ENCODE measurements at places on chromosomes 16 and 17.

GRCh38 chr17:17725752-17726457 is 44.6 kb downstream of the RAI1 start:
- no peak for DNase-seq

DNA sequence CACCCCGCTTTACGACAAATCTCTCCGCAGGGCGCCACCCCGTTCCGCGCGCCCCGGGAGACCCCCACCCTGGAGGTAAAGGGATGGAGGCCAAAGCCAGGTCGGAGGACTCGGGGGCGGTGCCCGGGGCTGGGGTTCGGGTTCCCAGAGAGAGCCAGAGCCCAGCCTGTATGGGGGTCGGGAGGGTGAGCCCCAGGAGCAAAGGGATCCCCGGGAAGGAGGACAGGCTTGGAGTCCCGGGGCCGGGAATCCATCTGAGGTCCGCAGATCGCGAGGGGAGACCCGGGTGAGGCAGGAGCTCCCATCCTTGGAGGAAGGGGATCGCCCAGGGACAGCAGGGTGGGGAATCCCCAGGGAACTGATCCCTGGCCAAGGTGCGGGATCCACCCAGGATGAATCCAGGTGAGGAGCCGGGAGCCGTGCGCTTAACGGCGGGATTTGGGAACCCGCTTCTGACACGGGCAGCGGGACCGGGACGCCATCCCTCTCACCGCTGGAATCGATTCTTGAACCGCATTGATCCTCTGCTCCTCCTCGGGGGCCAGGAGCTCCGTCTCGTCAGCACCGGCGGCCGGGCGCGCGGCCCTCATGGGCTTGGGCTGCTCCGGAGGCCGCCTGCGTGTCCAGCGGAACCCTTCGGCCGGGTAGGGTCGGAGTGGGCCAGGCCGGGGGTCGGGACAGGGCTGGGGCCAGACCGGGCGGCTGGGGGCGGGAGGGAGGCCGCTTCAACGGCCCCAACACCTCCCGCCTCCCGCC is at the start of gene MMD:
MMD (minus strand) TSS at position 657 of the 756 bp plus-strand sequence; CDS start at position 517, 140 bp downstream.
- no peak for DNase-seq

DNA sequence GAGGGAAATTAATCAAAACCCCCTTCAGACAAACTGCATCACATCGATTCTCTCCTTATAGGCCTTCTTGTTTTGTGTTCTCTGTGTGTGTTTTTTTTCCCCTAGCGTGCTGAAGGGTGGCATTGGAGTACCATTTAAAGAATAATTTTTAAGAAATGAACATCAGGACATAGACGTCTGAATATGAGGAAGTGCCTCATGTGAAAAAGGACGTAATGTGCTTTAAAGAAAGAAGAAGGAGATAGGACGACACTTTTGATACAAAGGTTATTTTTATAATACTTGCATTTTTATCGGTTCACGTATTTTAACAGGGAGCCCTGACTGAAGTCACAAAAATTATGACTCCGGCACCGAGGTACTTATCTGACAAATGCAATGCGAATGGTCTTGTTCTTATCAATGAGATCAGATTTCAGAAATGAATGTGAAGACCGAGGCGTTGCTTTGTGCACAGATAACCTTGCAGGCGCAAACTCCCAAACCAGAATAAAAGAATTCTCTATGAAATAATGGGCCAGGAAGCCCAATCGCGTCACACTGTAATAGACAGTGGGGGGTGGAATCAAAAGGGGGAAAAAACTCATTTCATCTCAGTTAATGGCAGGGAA is 606.3 kb downstream of the MAF start:
- no peak for DNase-seq

DNA sequence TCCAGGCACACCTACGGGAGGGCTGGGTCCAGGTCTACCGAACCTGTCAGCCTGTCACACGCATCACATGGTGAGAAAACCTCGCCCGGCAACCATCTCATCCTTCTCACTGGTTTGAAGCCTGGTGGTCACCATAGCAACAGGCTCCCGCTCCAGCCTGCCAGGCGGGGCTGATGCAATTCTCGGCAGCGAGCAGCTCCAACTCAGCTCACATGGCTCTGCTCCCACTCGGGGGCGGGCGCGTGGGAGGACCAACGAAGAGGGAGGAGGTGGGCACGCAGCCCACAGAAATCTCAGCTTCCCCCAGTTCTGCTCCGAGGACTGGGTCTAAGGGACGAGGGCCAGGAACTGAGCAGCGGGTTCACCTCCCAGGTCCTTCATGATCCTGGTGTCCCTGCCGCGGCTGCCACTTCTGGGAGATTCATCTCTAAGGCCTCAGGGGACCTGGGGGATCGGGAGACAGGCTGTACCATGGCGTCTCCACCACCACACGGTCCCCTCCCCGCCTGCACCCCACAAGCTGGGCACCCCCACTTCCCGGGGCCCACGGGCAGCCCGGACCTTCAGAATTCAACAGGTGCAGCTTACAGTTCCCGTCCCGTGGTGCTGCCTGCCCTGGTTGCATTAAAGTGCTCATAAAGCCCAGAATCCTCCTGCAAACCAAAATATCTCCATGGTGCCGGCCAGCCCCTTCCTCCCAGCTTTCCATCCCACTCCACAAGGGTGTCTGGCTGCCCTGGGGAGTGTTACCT is 25.8 kb downstream of the ABR start:
- DNase-seq: no peak

DNA sequence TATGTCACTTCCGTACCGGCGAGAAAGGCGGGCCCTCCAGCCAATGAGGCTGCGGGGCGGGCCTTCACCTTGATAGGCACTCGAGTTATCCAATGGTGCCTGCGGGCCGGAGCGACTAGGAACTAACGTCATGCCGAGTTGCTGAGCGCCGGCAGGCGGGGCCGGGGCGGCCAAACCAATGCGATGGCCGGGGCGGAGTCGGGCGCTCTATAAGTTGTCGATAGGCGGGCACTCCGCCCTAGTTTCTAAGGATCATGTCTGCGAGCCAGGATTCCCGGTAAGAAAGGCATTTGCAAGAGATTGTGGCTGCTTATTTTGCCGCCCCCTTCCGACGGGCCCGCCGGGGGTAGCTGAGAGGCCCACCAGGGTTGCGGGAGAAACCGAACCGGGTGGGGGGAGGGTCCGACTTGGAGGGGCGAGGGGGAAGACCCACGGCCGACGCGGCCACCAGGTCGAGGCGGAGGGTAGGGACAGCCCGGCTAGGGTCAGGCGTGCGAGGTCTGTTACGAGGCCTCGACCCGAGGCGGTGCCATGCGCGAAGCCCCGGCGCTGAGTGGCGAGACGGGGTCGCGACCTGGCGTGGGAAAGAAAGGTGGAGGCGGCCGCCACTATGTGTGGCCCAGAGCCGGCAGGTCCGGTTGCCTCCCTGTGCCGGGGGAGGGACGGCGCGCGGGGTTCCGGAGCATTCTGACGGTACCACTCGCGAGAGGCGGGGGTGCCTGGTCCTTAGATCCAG is 6.7 kb upstream of the CD68 start:
- DNase-seq: peak; percentile 100

DNA sequence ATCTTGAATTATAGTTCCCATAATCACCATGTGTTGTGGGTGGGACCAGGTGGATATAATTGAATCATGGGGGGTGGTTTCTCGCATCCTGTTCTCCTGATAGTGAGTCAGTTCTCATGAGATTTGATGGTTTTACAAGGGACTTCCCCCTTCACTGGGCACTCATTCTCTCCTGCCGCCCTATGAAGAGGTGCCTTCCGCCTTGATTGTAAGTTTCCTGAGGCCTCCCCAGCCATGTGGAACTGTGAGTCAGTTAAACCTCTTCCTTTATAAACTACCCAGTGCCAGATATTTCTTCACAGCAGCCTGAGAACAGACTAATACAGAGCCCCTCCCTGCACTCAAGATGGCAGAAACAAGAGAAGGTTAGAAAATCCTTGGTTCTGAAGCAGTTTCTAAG is 26.4 kb downstream of the LDAF1 start:
- no peak for DNase-seq

DNA sequence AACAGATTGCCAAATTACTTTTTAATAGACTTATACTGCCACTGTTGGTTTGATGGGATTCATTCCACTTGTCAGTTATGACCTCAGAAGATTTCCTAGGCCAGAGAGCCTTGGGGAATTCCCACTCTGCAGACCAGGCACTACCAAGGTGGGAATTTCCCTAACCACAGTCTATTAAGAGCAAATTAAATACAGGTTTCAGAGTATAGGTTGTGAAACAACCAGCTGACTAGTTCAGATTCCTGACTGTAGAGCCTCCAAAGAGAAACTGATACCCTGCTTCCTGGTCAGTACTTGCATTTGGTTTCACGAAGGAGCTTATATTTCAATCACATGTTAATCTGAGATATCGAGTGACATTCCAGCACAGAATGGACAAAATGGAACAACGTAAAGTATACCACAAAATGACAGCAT is 186.5 kb downstream of the STX8 start:
- no peak for DNase-seq

DNA sequence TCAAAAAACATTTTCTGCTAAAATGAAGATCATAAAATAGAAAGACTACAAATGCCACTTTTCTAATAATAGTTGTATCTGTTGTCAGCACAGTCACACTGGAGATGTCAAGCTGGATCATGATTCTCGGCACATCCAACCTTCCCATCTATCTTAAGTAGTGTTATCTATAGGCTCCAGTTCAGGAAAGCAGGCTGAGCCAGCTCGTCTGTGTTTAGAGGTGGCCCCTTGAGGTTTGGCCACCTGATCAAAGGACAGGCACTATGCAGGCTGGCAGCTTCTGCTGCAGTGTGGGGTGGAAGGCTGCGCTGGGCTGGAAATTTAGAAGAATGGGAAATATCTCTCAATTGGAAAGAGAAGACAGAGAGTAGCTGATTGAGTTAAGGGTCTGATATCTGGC is 32.4 kb downstream of the SMYD4 start:
- DNase-seq: no peak

DNA sequence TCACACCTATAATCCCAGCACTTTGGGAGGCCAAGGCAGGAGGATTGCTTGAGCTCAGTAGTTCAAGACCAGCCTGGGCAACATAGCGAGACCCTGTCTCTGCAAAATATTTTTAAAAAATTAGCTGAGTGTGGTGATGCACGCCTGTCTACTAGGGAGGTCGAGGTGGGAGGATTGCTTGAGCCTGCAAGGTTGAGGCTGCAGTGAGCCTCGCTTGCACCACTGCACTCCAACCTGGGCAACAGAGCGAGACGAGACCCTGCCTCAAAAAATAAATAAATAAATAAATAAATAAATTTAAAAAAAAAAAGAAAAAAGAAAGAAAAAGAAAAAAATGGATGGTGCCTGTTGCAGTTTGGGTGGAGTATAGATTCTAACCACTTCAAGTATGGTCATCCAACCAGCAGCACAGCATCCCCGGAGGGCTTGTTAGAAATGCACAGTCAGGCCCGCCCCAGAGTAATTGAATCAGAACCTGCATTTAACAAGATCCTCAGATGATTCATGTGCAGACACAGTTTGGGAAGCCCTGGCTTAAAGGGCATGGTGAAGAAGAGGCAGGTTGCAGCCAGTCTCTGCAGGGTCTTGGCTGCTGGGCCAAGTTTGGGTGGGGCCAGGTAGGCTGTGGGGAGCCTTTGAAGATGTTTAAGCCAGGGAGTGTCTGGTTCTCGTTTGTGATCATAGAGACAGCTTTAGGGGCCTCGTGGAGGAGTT is 40.8 kb downstream of the MRC2 start:
- no peak for DNase-seq

GRCh38 chr17:29560316-29560715 is 6.5 kb downstream of the ABHD15 start:
- no peak for DNase-seq

- DNase-seq: no peak
These were observed 827 bp downstream of the CDK10 start for GRCh38 chr16:89687092-89687940.

DNA sequence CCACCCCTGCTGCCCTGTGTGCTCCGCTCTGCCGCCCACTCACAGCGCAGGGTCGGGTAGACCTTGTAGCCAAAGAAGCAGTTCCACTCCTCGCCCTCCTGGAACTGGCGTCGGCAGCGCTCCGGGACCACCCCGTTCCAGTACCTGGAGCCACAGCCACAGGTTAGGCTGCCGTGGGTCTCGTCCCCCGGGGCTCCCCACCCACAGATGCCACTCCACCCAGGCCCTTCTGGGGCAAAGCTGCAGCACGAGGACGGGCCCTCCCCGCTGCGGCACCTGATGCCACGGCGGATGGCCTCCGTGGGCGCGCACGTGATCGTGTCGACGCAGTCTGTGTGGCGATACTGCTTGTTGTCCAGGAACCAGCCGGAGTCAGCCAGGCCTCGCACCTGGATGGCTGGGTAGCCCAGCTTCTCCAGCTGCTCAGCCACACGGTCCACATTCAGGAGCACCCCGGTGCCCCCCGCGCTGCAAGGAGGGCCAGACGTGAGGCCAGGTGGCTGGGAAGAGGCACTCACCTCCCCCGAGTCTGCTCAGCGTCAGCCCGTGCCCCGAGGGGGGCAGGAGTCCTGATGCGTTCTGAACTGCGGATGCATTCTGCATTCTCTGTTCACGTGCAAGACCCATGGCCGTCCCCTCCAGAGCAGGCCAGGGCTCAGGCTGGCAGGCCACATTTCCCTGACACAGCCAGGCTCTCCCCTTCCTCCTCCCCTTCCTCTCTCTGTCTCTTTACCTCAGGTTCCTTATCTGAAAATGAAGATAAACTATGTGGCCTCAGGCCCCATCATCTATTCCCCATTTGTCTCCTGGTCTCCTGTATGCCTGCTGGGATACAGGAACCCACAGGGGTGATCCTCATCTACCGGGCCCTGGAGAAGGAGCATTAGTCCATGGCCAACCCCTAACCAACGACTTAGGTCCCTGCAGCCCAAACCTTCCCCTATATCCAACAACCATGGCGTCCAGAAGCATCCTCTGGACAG is 4.1 kb downstream of the NOTUM start:
- DNase-seq: no peak

DNA sequence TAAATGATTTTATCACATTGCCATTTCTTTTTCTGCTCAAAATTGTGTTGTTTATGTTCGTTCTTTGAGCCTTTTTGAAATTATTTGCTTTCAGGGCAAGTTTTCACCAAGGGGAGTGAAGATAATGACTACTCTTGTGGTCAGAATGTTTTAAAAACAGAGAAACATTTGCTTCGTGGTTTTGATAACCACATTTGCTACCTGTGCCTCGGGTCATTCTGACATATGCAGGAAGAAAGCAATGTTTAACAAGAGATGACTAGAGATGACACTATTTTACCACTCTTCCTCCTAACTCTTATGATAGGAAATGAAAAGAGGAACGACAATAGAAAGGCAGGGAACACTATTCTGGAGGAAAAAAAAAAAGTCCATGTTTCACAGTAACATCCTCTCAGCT is 1496.5 kb upstream of the GOT2 start:
- no peak for DNase-seq

DNA sequence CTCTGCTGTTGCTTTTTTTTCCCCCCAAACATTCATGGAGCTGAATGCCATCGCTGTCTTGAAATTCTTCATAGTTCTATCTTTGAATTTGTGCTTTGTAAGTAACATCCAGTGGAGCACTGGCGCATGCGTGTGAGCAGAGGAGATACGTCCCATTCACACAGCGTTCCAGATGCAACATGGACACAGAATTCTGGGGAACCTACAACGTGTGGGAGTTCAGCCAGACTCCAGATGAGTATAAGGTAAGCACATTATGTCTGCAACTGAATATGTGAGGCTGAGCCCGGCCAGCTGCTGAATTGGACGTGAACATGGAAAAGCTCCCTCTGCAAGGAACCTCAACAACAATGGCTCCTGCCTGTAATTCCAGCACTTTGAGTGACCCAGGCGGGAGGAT is 4.3 kb upstream of the ATP1B2 start:
- DNase-seq: no peak

Data from activated naive CD8-positive, alpha-beta T cell treated with anti-CD3 and anti-CD28 coated beads, Interleukin-2, amount 10 ng/mL, durations not matched to agents 7 days and 5 days (primary cell).